ENCODE measurements at places on chromosomes 7 and 10. TPM values are rescaled to one million over a fixed set of nuclear protein-coding genes. Genes with fewer than 3 reads are reported as not detected.

GRCh38 chr7:34982371-34983019, 54.8 kb downstream of the DPY19L1 start:
- no peak for DNase-seq
- no peak overlapping the region for H3K27ac ChIP-seq
- H3K4me1 ChIP-seq: no peaks in the 10 kb centered on the region
- H3K4me3 ChIP-seq: no peak overlapping the region

DNA sequence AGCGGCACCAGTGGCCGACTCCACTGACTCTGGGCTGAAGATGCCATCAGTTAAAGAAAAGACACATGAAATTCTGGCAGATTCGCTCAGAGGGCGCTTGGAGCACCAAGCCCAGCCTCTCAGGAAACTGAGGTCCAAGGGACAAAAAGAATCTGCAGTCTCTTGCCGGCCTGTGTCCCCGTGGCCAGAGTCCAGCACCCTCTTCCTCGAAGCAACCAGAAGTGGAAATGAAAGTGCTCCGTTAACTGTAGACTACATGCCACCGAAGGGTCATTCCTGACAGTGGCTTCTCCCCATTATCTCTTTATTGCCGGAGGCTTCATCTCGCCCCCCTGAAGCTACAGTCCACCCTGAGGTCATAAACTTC, 1.0 kb upstream of the CHST15 start:
- peak overlapping the region; percentile 57 for H3K27ac ChIP-seq
- DNase-seq: no peak
- no peaks in the 10 kb centered on the region for H3K27me3 ChIP-seq
- no peaks in the 10 kb centered on the region for H3K36me3 ChIP-seq
- H3K4me1 ChIP-seq: no peaks in the 10 kb centered on the region
- H3K4me3 ChIP-seq: peak overlapping the region; percentile 79

DNA sequence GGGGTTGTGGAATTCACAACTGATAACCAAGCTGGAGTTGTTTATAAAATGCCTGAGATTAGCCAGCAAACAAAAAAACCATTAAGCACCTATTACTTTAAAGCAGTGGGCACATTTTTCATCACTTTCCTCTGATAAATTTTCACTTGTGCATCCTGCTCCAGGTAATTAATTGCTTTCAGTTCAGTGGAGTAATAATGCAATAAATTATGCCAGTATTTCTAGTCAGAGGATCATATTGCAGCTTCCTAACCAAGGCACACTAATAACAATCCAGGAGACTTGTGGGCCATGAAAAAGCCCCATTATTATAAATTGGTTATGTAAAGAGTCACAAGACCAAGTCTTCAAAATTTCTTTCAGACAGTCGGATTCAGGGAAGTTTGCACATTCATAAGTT, 193.2 kb downstream of the LRMDA start:
- no peaks in the 10 kb centered on the region for H3K27me3 ChIP-seq
- H3K4me1 ChIP-seq: peaks cover 3% of the 10 kb centered on the region
- H3K36me3 ChIP-seq: no peaks in the 10 kb centered on the region
- no peak overlapping the region for H3K27ac ChIP-seq
- DNase-seq: no peak

DNA sequence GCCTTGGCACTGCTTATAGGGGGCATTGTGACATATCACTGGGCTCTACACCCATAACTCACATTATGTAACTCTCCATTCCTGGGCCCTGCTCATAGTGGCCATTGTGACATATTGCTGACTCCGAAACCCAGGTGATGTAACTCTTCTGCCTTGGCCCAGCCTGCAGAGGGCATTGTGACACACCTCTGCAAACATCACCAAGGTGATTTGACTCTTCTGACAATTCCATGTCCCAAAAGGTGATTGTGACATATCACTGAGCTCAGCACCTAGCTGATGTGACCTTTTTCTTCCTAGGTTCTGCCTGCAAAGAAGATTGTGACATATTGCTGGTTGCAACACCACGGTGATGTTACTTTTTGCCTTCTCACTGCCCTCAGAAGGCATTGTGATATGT, 36.5 kb upstream of the ZNF680 start:
- no peaks in the 10 kb centered on the region for H3K27me3 ChIP-seq
- no peaks in the 10 kb centered on the region for H3K4me1 ChIP-seq
- no peak overlapping the region for H3K27ac ChIP-seq

GRCh38 chr10:30553626-30554439, 75.7 kb downstream of the LYZL2 start:
- peak; percentile 80 for DNase-seq
- no peaks in the 10 kb centered on the region for H3K4me1 ChIP-seq
- H3K36me3 ChIP-seq: no peaks in the 10 kb centered on the region
- H3K4me3 ChIP-seq: no peak overlapping the region
- no peaks in the 10 kb centered on the region for H3K27me3 ChIP-seq

DNA sequence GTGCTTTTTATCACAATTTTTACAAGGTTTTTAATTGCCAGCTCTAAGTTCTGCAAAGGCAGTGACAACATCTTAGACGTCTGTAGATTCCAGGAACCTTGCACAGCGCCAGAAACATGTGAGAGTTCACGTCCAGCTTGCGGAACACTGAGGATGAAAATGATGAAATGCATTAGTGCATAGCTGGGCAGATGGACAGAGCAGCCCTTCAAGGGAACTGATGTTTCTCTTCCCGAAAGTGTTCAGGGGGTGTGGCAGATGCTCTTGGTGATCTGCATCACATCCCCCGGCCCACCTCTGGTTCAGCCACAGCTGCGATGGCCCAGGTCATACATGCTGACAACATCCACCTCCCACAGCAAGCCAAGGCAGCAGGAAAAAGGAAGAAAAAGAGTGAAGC, 40.9 kb downstream of the ITIH5 start:
- H3K27ac ChIP-seq: no peak overlapping the region
- H3K36me3 ChIP-seq: no peaks in the 10 kb centered on the region
- DNase-seq: no peak
- no peaks in the 10 kb centered on the region for H3K4me1 ChIP-seq
- H3K4me3 ChIP-seq: no peak overlapping the region

GRCh38 chr10:26269754-26270153, 53.2 kb downstream of the GAD2 start:
- no peak for DNase-seq
- H3K4me3 ChIP-seq: no peak overlapping the region
- H3K27me3 ChIP-seq: no peaks in the 10 kb centered on the region
- H3K36me3 ChIP-seq: no peaks in the 10 kb centered on the region
- no peak overlapping the region for H3K27ac ChIP-seq

DNA sequence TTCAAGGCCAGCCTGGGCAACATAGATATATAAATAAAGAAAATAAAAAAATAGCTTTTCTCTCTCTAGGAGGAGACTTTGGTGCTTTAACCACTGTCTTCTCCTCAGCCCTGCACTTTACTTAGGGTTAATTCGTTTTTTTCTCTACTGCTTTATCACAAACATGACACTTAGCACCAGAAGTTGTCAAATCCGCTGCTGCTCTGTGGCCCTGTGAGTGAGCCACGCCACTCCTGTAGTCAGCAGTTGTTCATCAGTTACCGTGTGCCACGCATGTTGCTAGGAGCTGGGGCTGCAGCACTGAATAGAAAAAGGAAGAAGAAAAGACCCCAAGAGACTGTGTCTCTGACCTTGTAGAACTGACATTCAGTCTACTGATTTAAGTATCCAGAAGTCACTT, 232.6 kb downstream of the CELF2 start:
- H3K36me3 ChIP-seq: peaks cover 5% of the 10 kb centered on the region
- no peaks in the 10 kb centered on the region for H3K27me3 ChIP-seq
- H3K4me3 ChIP-seq: no peak overlapping the region
- DNase-seq: no peak

- no peaks in the 10 kb centered on the region for H3K36me3 ChIP-seq
- no peaks in the 10 kb centered on the region for H3K27me3 ChIP-seq
- H3K27ac ChIP-seq: no peak overlapping the region
- H3K4me1 ChIP-seq: no peaks in the 10 kb centered on the region
Observed at GRCh38 chr10:49150426-49150825, 16.6 kb upstream of the FAM170B start.

DNA sequence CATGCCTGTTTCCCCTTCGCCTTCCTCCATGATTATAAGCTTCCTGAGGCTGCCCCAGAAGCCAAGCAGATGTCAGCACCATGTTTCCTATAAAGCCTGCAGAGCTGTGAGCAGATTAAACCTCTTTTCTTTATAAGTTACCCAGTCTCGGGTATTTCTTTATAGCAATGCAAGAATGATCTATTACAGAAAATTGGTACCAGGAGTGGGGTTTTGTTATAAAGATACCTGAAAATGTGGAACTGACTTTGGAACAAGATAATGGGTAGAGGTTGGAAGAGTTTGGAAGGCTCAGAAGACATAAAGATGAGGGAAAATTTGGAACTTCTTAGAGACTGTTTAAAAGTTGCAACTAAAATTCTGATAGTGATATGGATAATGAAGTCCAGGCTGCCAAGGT, 4.8 kb upstream of the RSU1 start:
- no peaks in the 10 kb centered on the region for H3K36me3 ChIP-seq
- H3K4me3 ChIP-seq: no peak overlapping the region
- H3K27me3 ChIP-seq: no peaks in the 10 kb centered on the region
- H3K27ac ChIP-seq: no peak overlapping the region

GRCh38 chr10:61188691-61189090, 244.7 kb upstream of the RHOBTB1 start:
- no peaks in the 10 kb centered on the region for H3K36me3 ChIP-seq
- H3K27me3 ChIP-seq: no peaks in the 10 kb centered on the region
- H3K27ac ChIP-seq: no peak overlapping the region
- no peaks in the 10 kb centered on the region for H3K4me1 ChIP-seq
- no peak for DNase-seq

DNA sequence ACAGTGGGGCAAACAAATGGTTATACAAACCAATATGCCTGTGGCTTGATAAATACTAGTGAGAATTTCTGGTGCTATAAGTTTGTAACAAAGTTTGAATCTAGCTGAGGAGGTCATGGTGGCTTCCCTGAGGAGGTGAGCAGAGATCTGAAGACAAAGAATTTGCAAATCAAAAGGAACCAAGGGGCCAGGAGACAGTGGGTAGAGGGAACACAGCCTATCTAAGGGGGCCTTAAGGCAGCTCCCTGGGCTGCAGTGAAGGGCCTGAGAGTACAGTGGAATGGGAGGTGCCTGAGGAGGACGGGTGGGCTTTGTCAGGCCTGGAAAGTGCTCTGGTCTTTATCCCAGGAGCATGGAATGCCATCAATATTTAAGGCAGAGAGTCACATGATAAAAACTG, 21.8 kb downstream of the RNF133 start:
- H3K27me3 ChIP-seq: no peaks in the 10 kb centered on the region
- DNase-seq: no peak
- no peak overlapping the region for H3K4me3 ChIP-seq
- H3K36me3 ChIP-seq: no peaks in the 10 kb centered on the region

GRCh38 chr7:159070431-159071148, 74.1 kb downstream of the VIPR2 start:
- H3K27me3 ChIP-seq: no peaks in the 10 kb centered on the region
- DNase-seq: no peak

GRCh38 chr10:61684894-61685507, 22.3 kb downstream of the CABCOCO1 start:
- no peak for DNase-seq
- no peak overlapping the region for H3K4me3 ChIP-seq
- no peak overlapping the region for H3K27ac ChIP-seq
- no peaks in the 10 kb centered on the region for H3K36me3 ChIP-seq
- no peaks in the 10 kb centered on the region for H3K4me1 ChIP-seq

GRCh38 chr7:30446266-30446665, 32.3 kb downstream of the NOD1 start:
- peaks cover 34% of the 10 kb centered on the region for H3K36me3 ChIP-seq
- no peaks in the 10 kb centered on the region for H3K4me1 ChIP-seq
- DNase-seq: no peak
- no peak overlapping the region for H3K4me3 ChIP-seq

- H3K4me1 ChIP-seq: no peaks in the 10 kb centered on the region
- H3K27me3 ChIP-seq: no peaks in the 10 kb centered on the region
- H3K4me3 ChIP-seq: no peak overlapping the region
Observed at GRCh38 chr7:95501261-95501832, 15.6 kb downstream of the ASB4 start.

DNA sequence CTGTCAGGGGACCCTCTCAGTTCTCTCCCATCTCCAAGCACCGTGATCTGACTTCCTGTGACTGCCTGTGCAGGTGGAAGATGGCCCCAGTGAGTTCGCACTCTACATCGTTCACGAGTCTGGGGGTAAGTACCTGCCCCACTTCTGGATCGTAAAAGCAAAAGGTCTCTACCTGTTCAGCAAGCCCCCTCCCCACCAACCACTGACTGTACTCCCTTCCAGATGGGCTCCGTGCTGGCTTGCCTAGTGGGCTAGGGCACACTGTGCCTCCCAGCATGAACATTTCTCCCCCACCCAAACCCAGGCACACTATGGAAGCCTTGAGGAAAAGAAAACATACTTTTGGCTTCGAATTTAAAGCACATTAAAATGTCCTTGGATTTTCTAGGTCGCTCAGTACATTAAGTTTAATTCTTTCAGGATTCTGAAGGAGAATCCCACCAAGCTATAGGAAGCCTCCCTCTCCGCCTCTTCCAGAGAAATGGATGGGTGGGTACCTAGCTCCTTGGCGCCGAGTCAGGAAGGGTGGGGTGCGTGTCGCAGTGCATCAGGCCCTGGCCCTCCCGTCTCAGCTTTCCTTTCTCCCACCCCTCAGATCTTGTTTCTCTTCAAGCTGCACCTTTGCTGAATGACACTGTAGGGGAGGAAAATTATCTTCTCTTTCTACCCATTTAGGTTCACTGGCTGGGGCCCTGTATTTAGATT, 11.0 kb upstream of the ZNF22 start:
- peak; percentile 33 for DNase-seq
- no peaks in the 10 kb centered on the region for H3K36me3 ChIP-seq
- peak overlapping the region; percentile 50 for H3K27ac ChIP-seq
- H3K4me3 ChIP-seq: no peak overlapping the region
- H3K4me1 ChIP-seq: peaks cover 33% of the 10 kb centered on the region

Gene LRRN3
- total RNA-seq: 1.7 TPM

Gene PLEKHS1
- not detected for total RNA-seq

Gene LEP
- total RNA-seq: not detected

Gene IQUB
- total RNA-seq: not detected

Gene WDFY4
- 33.8 TPM for total RNA-seq

Gene ANKRD30A
- total RNA-seq: not detected

Gene ACSL5
- 9.3 TPM for total RNA-seq

Gene LIPK
- not detected for total RNA-seq

Gene EBLN1
- not detected for total RNA-seq

Gene TAC1
- not detected for total RNA-seq

Gene EIF3B
- 84.9 TPM for total RNA-seq

Gene C7orf57
- total RNA-seq: not detected

Gene MYL7
- not detected for total RNA-seq

Gene PKD2L1
- total RNA-seq: not detected

Gene GATA3
- not detected for total RNA-seq

Gene ACTL6B
- total RNA-seq: not detected

Gene OR2A42
- not detected for total RNA-seq

Gene PON1
- not detected for total RNA-seq

Gene CASTOR2
- 4.9 TPM for total RNA-seq

Gene HPSE2
- not detected for total RNA-seq

Gene TMEM213
- total RNA-seq: not detected
